ENCODE measurements at places on chromosomes 5 and 9.

- DNase-seq, result no peak
These were observed at the start of gene HSPB3 for GRCh38 chr5:54455413-54456157. HSPB3 (plus strand) TSS chr5:54455699; CDS start chr5:54455790, 91 bp downstream.

- DNase-seq, result no peak
These were observed 3.1 kb upstream of the AHRR start for GRCh38 chr5:318341-318897.

GRCh38 chr5:150062216-150062922, 24.0 kb downstream of the CSF1R start:
- DNase-seq, result peak; percentile 66

DNA sequence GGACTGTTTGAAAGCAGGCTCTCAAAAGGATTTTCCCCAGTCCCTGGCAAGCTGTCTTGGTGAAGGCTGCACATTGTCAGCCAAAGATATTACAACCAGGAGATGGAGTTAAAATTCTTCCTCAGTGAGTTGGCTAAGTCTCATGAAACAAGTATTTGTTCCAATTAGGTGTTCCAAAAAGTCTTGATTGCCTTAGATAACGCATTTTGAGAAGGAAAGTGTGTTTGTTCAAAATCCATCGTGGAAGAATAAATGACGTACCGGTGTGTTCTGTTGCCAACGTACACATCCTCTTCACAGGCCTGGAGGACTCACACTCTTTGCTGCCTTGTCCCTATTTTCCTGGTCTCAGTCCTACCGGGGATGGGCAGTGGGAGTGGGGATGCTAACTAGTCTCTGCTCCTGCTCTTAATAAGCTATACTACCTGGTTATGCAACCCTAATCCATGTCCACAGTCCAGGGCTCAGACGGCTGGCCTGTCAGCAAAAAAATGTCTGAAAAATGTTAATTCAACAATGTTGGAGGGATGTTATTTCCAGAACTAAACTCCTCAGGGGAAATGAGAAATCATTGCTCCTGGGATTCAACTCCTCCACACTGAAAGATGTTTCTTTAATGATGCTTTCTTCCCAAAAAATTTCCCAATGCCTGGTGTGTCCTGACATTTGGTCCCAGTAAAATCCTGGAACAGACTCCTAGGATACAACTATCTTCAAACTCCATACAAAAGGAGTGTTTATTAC, 175.3 kb upstream of the KLF9 start:
- no peak for DNase-seq

DNA sequence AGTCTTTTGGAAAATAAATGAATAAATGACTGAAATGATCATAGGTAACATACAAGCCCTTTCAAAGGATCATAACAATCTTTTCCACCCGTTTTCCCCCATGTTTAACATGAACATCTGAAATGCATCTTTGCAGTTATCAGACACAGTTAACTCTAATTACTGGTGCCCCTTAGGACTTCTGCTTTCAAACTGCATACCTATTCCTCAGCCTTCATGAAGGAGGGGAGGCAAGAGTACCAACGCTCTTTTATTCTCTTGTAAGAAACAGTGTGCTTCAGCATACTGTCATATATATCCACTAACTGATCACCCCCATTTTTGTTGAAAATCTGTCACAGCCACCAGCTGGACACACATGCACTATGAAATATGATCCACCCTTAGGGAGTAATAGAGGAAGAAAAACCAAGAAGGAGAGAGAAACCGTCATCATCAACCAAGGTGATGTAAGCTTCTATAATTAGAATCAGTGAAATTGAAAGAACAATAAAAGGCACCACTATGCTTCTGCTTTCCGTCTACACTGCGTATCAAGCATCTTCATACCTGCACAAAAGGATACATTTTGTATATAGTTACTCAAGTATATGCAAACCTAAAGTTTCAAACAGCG, 98.7 kb downstream of the RAPGEF6 start:
- DNase-seq, result peak; percentile 50

DNA sequence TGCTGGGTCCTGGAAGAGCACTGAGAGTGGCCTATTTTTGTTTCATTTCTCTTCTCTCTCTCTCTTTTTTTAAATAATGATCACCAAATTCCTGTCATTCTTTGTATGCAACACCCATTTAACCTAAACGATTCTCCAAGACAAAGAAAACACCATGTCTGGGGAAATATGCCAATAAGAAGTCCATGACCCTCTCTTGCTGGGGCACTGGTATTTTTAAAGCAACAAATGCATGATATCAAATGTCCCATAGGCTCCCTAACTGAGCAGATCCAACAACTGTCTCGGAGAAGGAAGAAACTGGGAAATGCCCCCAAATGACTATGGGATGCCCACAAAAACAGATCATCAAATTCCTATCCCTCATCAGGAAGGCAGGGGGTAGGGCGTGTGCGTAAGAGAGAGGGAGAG, 567.4 kb downstream of the CCDC171 start:
- DNase-seq, result no peak

- DNase-seq, result no peak
These were observed 22.2 kb upstream of the CFAP157 start for GRCh38 chr9:127684576-127684975.

GRCh38 chr5:115809946-115810345, 6.5 kb downstream of the CDO1 start:
- no peak for DNase-seq

DNA sequence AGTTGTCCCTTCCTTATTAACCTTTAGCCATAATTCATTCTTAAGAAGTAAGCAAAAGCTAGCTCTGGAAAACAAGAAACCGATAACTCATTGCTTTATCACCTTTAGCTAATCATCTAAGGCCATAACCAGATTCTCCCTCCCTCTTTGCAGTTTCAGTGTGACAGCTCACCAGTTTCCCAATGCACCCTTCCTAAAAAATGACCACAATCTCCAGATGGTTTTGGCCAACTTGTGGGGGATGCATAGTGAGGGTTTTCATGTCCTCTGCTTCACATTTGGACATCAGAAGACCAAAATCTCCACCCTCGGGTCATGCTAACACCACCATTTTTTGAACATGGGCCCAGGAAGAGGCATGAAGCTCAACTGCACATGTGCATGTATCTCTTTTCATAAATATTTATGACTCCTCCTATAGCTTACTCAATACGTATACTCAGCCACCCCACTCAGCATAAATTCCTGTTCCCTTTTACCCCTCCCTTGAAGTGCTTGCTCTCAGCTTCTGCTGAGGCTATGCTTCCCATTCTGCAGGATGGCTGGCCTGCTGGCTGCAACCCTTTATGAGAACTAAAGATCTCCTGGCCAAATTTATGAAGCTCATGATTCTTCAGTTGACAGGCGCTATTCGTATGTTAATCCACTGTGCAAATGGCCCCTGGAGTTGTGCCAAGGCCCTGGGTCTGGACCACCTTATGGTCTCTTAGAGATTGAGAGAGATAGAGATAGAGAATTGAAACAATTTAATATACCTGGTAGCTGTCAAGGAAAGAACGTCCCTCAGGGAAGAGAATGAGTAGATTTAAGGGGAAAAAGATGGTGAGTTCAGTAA, 14.8 kb downstream of the PPP3R2 start:
- DNase-seq, result peak; percentile 84

DNA sequence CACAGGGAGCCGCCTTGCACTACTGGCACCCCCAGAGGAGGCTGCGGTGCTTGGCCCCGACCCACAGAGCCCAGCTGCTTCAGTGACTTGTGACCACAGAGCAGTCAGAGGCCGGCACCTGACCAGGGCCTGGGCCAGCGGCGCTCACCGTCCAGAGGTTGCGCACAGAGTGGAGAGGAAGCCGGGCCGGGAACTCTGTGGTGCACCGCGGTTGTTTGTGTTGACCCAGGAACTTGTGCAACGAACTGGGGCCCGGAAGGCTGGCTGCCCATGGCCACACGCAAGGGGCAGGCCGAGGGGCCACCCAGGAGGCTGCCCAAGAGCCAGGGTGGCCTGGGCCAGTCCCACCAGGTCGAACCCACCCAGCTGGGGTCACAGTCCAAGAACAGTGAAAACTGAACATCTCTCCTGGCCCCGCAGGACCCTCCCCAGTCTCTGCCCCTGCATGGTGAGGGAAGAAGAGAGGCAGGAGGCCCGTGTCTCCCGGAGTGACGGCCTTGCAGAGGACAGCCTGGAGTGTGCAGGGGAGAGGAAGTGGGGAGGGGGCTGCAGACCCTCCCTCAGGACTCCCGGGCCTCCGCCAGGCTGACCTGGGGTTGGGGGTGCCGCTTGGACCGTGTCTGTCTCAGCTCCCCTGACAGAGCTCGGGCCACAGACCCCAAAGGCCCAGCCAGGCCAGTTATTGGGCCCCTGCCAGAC, 42.8 kb upstream of the EGFL7 start:
- DNase-seq, result peak; percentile 94

DNA sequence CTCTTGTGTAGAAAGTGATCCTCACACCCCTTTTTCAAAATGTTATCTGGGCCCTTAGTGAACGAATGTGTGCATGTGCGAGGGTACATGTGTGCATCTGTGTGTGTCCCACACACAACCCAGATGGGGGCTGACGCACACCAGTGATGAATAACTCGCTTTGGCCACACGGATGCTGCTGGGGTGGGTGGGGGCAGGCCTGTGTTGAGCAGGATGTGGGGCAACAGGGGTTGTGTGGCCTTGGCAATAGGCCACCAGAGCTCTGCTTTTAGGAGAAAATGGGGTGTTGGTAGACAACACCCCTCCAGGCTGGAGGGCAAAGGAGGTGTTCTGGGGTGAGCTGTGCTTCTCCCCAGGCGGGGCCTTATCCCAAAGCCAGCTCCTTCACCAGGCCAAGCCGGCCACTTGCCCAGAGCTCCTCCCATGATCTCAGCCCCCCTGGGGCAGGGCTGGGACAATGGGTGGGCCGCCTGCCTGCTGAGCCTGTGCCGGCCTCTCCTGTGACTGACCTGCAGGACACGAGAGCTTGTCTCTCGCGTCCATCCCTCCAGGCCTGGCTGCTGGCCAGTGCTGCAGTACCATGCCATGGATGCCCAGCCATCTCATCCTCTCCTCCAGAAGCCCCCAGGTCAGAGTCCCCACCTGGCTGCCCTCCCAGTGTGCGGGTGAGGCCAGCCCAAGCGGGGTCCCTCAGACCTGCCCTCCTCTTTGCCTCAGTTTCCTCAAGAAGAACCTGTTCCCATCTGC, 1.7 kb downstream of the DBN1 start:
- no peak for DNase-seq

DNA sequence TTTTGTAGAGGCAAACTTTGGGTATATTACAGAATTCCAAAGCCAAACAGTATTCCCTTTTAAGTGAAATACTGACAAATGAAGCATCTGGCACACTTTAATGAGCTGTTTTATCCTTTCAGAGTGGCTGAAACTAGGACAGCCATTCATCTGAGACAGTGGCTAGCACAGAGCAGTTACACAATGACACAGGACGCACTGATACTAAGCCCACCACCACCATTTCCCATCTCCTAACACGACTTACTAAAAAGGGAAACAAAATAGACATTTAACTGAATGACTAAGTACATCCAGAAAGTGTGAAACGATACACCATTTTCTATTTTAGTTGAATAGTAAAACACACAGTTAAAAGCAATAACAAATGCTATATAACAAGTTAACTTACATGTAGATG, 120.4 kb upstream of the RETREG1 start:
- DNase-seq, result no peak

GRCh38 chr5:52817818-52818217, 30.1 kb downstream of the ITGA1 start:
- no peak for DNase-seq

DNA sequence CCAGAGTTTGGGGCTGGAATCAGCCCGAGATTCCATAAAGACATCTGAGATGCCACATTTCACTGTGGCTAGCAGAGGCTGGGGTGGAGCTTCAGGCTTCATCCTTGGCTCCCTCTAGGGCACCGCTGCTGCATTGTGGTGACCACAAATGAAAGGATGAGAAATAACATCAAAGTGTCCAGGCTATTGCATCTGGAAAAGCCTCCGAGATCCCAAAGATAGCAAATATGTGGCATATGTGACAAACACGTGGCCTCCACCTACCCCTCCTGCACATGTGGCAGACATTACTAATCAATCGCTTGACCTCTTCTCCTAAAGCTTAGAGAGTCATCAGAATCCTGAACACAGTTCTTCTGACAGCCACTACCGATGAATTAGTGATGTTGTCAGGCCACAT, 4.5 kb downstream of the SPARC start:
- DNase-seq, result no peak

GRCh38 chr5:50535393-50535792, 94.3 kb upstream of the EMB start:
- DNase-seq, result no peak

DNA sequence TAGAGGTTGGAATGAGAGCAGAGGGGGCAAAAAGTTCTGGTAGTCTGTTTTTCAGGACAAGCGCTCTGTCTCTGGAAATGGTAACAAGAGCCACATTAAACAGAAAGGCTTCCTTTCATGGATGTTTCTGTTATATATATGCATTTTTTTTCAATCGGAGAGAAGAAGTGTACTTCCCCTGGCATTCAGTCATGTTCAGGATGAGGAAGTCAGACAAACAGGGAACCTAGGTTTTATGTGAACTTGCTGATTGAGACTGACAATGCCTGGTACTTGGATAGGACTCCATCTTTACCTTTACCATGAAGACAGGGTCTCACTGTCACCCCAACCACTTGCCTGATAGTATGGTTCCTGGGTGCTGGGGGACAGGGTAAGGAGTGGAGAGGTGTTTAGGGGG, 30.1 kb upstream of the ZBED3 start:
- DNase-seq, result peak; percentile 52

GRCh38 chr9:107131108-107131799, 151.8 kb upstream of the RAD23B start:
- no peak for DNase-seq

GRCh38 chr5:172102913-172103626, 85.0 kb downstream of the STK10 start:
- no peak for DNase-seq

- no peak for DNase-seq
These were observed 10.3 kb downstream of the LYSMD3 start for GRCh38 chr5:90519081-90519480.

- no peak for DNase-seq
These were observed 951.1 kb upstream of the DMAC1 start for GRCh38 chr9:8750639-8751051.

DNA sequence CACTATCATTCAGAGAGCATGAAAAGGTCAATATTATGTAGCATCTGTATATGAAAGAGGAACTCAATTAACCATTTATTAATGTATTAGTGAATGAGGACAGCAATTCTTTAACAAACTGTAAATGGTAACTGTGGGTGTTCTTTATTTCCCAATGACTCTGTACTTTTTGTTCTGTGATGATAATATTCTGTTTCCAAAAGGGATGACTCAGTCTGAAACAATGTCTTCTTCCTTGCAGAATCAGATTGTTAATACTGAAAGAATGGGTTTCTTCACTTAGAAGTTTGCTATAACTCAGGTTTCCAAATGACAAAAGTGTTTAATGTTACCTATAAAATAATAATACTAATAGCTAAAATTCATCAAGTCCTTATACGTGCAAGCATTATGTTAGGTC, 1518.7 kb upstream of the WWC1 start:
- no peak for DNase-seq

GRCh38 chr5:54869691-54870090, 115.7 kb downstream of the ESM1 start:
- DNase-seq, result no peak

GRCh38 chr5:10562201-10563109, 1.4 kb upstream of the ANKRD33B start:
- peak; percentile 23 for DNase-seq

GRCh38 chr9:104826079-104826775, 62.3 kb downstream of the NIPSNAP3B start:
- DNase-seq, result no peak

GRCh38 chr5:133406977-133407632, 205.2 kb downstream of the FSTL4 start:
- no peak for DNase-seq
